ENCODE measurements at places on chromosomes 16 and 17.
A peak's percentile ranks its signal among the peaks of the same experiment; 100 is the strongest.

- DNase-seq: no peak
Observed at GRCh38 chr16:54862529-54862928, 68.1 kb upstream of the IRX5 start.

GRCh38 chr17:1110862-1111598 is 68.8 kb downstream of the ABR start:
- DNase-seq: no peak

GRCh38 chr16:75109732-75110243 is 6.8 kb downstream of the LDHD start:
- no peak for DNase-seq

DNA sequence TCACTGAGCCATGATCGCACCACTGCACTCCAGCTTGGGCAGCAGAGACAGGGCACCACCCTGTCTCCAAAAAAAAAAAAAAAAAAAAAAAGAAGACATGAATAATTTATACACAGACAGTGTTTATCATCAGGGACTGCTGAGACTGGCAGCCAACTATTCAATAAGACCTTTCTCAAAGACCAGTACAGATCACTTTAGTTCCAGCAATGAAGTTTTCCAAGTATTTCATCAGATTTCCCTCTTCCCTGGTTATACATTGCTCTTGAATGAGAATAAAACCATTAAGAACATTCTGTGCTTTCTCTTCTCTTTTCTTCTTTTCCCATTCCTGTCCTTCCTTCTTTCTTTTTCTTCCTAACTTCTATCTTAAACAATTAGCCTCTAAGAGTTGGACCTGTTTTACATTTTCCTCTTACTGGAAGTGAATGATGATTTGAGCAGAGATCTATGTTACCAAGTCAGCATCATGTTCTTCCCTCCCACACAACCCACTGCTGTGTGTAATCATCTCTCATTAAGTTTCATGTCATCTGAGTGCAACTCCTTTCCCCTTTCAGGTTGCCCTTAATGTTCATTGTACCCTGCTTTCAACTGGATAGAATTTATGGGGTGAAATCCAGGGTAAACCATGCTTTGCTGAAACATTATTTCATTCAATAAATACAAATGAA is 35.9 kb upstream of the SMIM36 start:
- no peak for DNase-seq

- no peak for DNase-seq
Observed at GRCh38 chr16:75326333-75326732, 74.9 kb upstream of the BCAR1 start.

GRCh38 chr16:14106457-14106856 is 35.3 kb downstream of the MRTFB start:
- no peak for DNase-seq

- peak; percentile 19 for DNase-seq
Observed at GRCh38 chr17:17356149-17356930, 53.2 kb downstream of the NT5M start.

DNA sequence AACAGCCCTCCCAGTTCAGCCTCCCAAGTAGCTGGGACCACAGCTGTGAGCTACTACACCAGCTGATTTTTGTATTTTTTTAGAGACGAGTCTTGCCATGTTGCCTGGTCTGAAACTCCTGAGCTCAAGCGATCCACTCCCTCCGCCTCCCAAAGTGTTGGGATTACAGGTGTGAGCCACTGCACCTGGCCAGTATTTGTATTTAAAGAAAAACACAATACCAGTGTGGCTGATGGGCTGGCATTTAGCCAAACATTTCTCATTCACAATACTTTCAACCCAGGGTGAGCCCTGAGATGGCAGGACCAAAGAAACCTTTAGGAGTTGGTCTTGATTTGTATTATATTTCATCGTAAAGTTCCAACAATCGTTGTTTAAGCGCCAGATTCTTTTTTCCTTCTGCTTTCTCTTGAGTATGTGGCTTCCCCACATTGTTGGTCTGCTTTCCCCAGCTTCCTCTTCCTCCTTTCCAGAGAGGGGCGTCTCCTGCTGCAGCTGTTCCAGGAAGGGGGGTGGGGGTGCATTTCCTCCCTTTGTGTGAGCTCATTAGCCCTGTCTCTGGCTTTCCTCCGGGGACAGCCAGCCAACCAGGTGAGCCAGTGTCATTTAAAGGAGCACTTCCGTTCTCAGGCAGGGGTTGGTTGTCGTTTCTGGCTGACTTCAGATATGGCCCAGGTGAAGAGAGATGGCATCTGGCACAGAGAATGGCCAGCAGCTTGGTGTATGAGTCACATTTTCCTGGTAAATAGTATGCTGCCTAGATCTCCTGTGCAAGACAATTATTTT is 79.9 kb downstream of the GPRC5B start:
- DNase-seq: peak; percentile 35

All from AML-193 (cell line).